ENCODE measurements at places on chromosomes 16 and 17.

DNA sequence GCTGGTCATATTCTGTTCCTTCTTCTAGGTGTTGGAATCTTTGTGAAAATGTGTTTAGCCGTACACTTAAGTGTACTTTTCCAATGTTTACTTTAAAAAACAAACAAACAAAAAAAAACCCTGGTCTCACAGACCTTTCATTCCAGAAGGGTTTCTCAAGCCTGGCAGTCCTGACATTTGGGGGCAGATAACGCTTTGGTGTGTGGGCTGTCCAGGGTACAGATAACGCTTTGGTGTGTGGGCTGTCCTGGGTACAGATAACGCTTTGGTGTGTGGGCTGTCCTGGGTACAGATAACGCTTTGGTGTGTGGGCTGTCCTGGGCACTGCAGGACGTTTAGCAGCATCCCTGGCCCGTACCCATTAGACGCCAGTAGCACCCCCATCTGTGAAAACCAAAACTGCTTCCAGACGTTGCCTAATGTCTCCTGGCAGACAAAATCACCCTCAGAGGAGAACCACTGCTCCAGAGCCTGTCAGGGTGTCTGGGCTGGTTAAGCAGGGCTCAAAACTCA is 15.2 kb upstream of the FLCN start:
- DNase-seq, result no peak

GRCh38 chr17:37752482-37752881 is 7.6 kb upstream of the HNF1B start:
- no peak for DNase-seq

- no peak for DNase-seq
These were observed 19.4 kb downstream of the SLC47A1 start for GRCh38 chr17:19553036-19553435.

DNA sequence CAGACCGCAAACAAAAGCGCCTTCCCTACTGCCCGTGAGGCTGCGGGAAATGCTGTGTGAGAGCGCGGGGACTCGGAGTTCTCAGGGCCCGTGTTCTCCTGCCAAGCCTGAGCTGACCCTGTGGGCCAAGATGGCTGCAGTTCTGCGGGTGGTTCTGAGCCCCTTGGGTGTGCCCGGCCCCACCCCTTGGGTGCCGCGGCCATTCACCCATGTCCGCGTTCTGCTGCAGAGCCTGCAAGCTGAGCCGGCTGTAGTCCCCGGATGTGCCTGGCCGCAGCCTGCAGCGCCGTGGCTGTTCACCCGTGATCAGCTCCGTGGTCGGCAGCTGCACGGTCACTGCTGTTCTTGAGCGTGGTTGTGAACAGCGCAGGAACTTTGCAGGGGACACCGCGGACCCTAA is 20.0 kb downstream of the ACSF3 start:
- DNase-seq, result no peak

- no peak for DNase-seq
These were observed 173.5 kb downstream of the AIPL1 start for GRCh38 chr17:6261466-6261865.

Measured in NAMALWA (cell line).